Myocyte (in vitro differentiated cells): ENCODE measurements at places on chromosomes 13 and 19. TPM values are rescaled to one million over a fixed set of nuclear protein-coding genes. Genes with fewer than 3 reads are reported as not detected.

DNA sequence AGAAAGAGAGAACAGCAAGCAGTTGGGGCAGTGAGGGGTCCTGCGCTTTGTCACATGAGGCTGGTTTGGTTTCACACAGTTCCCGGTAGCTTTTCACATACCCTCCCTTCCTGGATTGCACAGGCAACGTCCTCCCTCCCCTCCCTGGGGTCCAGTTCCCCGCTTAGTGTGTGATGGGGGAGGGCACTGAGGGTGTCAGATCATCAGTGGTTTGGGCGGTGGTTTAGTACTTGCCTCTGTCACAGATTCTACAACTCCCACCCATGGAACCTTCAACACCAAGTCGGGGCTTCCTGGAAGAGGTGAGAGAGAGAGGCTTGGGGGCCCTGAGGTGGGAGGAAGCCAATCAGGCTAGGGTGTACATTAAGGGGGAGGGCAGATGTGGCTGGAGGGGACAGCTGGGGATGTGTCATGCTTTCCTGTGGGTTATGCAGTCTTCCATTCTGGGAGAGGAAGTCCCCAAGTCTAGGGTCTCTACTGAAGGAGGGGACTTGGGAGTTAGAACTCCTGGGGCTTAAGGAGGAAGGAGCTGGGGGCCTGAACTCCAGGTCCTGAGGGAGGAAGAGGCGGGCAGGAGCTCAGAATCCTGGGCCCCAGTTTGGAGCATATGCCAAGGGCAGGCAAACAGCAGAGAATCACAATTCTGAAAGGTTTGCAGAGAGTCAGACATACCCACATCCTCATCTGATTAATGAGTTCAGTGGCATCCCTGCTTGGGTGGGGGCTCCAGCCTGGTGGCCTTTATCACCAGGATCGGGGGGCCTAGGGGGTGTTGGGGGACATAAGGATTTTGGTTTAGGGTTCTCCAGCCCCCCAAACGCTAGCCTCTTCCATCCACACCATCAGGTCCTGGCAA, at the start of gene NKG7:
NKG7 (minus strand) TSS at position 6 of the 856 bp plus-strand sequence. CDS start 119 bp downstream, outside the sequence.
- DNase-seq, result no peak

DNA sequence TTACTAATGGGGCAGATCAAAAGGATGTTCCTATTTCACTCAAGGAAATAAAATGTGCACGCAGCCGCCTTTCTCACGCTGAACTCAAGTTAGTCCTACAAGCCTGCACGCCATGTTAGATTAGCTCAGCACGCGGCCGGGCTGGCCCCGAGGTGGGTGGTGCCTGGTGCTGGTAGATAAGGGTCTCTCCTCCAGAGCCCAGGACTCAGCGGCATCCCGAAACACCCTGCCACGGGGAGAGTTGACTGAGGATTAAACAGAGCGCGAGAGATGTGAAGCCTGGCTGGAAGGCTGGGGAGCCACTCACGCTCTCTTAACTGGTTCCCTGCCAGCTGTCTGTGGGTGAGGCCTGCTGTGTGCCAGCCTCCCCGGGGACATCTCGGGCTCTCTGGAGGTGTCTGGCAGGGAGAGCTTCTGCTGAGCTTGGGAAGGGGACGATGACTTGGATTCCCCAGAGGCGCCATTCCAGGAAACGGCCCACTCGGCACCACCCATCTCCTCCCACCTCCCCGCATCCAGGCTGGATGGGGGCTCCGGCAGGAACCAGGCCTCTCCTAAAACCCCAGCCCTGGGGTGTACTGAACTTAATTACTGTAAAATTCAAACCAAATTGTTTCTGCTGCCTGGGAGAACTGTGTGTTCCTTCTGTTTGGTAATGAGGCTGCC, 122.2 kb downstream of the KDM4B start:
- DNase-seq, result peak; percentile 74

LMTK3 gene
- 0.05 and 0.26 TPM in 2 replicates for total RNA-seq

GRCh38 chr19:13996928-13997630, 9.0 kb downstream of the RFX1 start:
- no peak for DNase-seq

KLK13 gene
- total RNA-seq, result not detected in 2 replicates

DNA sequence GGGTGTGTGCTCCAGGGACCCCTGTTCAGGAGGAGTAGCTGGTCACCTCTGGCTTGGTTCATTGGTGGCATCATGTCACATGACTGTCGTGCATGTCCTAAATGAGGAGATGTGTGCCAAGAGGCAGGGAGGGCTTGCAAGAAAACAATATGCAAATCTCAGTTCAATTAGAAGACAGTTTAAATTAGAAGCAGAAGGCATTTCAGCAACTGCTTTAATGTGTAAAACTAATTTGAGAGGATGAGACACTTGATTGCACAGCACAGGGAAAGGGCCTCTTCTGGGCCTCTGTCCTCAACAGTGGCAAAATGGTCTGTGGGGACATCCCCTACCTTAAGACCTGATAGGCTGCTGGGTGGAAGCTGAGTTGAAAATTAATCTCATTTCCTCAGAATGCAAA, 54.6 kb downstream of the SPATA13 start:
- DNase-seq, result no peak

- peak; percentile 53 for DNase-seq
Observed at GRCh38 chr19:34365463-34366401, 736 bp downstream of the GPI start.

GRCh38 chr13:75554464-75554863, 4.9 kb downstream of the UCHL3 start:
- DNase-seq, result no peak

DNA sequence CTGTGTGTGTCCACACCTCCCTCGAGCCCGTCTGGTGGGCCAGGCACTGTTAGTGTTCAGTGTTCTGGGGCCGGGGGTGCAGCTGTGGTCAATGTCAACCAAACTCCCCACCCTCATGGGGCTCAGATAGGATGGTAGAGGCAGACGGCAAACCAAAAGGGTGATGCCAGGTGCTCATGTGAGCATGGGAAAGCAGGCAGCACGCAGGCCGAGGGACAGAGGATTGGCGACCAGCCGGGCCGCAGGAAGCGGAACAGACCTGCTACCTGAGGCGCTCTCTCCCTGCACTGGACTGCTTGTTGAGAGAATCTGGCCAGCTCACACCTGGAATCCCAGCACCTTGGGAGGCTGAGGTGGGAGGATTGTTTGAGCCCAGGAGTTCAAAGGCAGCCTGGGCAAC, 29.1 kb downstream of the DHX34 start:
- DNase-seq, result no peak

- DNase-seq, result no peak
Observed at GRCh38 chr13:97431171-97431764, 2.7 kb upstream of the RAP2A start.

FCAR gene
- total RNA-seq, result not detected in 2 replicates

GRCh38 chr13:40345654-40346372, 320.6 kb downstream of the FOXO1 start:
- DNase-seq, result peak; percentile 7

- peak; percentile 6 for DNase-seq
Observed at GRCh38 chr13:40348096-40348679, 318.3 kb downstream of the FOXO1 start.

GRCh38 chr19:42095142-42095813, 19.3 kb downstream of the ZNF574 start:
- DNase-seq, result no peak

DNA sequence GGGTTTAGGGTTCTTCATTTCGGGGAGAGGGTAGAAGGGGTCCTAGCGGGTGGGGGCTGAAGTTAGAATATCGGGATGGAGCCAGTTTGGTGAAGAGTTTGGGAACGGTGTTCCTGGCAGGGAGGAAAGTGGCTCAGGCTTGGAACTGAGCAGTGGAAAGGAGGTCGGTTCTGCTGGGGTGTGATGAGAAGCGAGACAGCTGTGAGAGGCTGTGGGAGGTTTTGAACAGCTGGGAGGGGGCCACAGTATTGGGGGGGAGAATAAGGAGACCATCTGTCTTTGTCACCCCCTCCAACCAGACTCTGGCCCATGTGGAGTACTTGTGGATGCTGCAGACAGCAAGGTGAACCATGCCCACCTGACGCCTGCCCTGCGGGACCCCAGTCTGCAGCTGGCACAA, 1.0 kb upstream of the TM6SF2 start:
- peak; percentile 26 for DNase-seq

DNA sequence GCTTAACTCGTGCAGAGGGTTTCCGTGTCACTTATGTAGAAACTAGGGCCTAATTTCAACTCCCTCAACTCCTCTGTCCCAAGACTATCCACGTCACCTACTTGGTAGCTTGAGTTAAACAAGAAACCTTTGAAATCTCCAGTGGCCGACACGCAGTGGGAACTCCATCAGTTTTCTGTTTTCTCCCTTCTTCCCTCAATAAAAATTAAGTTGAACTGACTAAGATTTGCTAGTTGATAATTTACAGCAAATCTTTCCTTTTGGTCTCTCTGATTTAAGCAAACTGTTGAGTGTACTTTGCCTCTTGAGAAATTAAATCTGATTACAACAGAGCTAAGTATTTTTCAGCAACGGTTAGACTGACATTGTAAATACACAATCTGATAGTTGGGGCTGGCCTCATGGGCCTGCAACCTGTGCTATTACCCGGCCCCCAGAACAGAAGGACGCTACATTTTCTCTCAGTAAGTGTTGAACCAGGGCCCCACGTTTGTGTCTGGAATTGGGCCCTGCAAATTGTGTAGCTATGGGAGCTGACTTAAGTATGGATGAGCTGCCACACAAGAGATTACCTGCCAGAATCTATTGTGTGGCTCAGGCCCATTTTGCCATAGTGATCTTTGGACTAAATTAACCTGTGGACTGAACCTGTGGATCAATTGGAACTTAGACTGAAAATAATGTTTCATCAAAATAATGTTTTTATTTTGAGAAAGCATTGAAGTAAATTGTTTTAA, 708 bp upstream of the ESD start:
- DNase-seq, result no peak

- no peak for DNase-seq
Observed at GRCh38 chr13:42112864-42113263, 64.4 kb downstream of the DGKH start.

GRCh38 chr13:90872491-90873025, 474.9 kb upstream of the MIR17HG start:
- no peak for DNase-seq

DNA sequence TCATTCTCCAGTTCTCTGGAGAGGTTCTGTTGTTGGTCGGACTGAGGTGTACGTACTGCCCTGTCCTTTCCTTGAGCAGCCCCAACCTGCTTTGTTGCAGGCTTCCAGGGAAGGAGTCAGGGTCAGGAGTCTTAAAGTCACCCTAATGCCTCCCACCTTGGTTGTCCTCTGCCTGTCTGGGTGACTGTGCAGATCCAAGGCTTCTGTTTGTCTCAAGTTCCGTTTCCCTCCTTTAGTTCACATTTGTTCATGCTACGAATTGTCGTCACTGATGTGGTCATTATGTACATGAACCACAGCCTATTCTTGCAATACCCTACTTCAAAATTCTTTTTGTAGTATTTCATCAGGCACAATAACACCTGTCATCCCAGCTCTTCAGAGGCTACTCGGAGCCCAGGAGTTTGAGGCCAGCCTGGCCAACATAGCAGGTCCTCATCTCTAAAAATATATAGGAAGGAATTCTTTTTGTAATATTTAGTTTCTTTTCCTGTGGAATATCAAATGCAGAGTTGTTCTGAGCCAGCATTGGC, 7.4 kb downstream of the ZNF586 start:
- peak; percentile 49 for DNase-seq

EMP3 gene
- 261 and 322 TPM in 2 replicates for total RNA-seq

URAD gene
- not detected in 2 replicates for total RNA-seq

PSG7 gene
- total RNA-seq, result not detected in 2 replicates

GRCh38 chr19:44577566-44577874, 35.8 kb upstream of the IGSF23 start:
- DNase-seq, result no peak

ZNF681 gene
- total RNA-seq, result 1.1 and 1.2 TPM in 2 replicates

PRKD2 gene
- total RNA-seq, result 5.2 and 10.6 TPM in 2 replicates

GRCh38 chr13:91133941-91134802, 213.3 kb upstream of the MIR17HG start:
- DNase-seq, result peak; percentile 79

DNA sequence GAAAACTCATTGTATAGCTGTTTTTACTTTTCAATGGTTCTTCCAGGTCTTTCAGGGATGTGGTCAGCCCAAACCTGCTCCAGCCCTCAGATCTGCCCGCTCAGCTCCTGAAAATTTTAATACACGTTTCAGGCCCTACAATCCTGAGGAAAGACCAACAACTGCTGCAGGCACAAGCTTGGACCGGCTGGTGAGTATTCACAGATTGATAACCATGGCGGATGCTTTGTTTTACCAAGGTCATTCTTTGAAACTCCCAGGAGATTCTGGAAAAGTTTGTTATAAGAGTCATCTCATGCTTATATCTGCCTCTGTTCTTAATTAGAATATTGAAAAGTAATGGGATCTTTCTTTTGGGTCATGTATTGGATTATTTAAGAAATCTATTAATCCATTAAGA, 173.5 kb downstream of the DCT start:
- DNase-seq, result peak; percentile 56

DNA sequence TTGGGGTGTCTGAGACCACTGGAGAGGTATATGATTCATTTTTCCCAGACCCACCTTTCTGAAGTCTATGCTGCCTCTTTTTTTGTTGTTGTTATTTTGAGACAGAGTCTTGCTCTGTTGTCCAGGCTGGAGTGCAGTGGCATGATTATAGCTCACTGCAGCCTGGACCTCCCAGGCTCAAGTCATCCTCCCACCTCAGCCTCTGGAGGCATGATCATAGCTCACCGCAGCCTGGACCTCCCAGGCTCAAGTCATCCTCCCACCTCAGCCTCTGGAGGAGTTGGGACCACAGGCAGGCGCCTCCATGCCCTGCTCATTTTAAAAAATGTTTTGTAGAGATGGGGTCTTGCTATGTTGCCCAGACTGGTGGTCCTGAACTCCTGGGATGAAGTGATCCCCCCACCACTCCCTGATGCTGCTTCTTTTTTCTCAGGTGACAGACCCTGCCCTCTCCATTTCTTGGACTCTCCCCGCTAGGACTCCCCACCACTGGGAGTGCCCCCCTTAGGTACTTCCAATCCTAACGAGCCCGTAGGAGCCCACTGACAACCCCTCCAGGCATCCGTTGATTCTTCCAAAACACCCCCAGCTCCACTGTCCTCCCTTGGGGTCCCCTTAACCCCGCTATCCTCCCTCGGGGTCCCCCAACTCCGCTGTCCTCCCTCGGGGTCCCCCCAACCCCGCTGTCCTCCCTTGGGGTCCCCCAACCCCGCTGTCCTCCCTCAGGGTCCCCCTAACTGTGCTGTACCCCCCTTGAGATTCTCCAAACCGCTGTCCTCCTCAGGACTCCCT, 45.4 kb downstream of the ARHGEF18 start:
- no peak for DNase-seq

GRCh38 chr13:46639033-46639981, 86.3 kb downstream of the LRCH1 start:
- peak; percentile 79 for DNase-seq

DNA sequence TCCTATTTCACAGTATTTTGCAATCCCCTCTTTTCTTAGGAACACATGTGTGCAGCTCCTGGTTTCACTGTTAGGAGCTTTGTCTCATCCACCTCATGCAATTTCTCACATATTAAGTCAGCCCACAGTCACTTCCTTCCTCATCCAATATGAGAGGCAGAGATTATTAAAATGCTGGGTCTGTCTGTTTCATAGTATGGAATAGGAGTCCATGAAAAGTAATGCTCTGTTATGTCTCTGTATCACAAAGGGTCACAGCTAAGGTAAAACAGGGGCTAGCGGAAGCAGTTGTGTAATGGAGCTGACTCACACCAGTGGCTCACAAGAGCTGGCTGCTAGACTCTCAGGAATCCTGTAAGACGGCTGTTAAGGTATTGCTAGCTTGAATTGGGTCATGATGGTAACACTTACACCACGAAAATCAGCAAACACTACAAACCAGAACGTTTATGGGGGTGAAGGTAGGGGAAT, 216.5 kb downstream of the EFNB2 start:
- peak; percentile 34 for DNase-seq
